ENCODE measurements at places on chromosomes 13 and 19.

GRCh38 chr13:46644816-46645215 lies 91.8 kb downstream of the LRCH1 start:
- DNase-seq = no peak

- DNase-seq = no peak
Observed at GRCh38 chr13:38856065-38856464, 134.6 kb downstream of the STOML3 start.

DNA sequence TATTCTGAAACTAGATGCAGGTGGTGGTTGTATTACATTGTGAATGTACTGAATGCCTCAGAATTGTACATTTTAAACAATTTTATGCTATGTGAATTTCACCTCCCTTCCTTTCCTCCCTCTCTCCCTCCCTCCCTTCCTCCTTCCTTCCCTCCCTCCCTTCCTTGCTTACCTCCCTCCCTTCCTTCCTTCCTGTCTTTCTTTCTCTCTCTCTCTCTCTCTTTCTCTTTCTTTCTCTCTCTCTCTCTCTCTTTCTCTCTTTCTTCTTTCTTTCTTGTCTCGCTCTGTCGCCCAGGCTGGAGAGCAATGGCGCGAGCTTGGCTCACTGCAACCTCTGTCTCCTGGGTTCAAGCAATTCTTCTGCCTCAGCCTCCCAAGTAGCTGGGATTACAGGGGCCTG lies 37.2 kb downstream of the IER2 start:
- DNase-seq = no peak

DNA sequence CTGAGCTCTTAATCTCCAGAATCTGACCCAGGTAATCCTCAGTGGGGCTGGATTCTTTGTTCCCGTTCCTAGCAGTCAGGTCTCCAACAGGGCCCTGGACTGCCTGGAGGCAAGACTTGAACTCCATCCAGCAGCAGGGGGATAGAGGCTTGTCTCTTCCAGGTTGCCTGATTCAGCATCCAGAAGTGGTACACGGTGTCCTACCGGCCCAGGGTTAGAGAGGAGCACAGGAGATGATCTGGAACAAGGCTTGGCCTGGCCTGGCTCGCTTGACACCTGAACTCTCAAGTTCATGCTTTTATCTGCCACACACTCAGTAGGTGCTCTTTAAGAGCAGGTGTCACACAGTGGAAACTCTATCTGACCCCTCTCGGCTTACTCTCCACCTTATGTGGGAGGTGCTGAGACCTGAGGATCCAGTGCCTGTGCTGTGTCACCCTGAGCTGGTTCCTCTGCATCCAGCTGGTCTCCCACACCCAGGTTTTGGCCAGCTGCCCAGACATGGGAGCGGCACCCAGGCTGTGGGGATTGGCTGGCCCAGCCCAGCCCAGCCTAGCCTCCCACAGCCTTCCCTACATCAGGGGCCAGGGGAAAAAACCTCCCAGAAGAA lies at the start of gene CYP4F3:
CYP4F3 (plus strand) TSS at position 604 of the 610 bp plus-strand sequence. CDS start 519 bp downstream, outside the sequence.
- DNase-seq = no peak

DNA sequence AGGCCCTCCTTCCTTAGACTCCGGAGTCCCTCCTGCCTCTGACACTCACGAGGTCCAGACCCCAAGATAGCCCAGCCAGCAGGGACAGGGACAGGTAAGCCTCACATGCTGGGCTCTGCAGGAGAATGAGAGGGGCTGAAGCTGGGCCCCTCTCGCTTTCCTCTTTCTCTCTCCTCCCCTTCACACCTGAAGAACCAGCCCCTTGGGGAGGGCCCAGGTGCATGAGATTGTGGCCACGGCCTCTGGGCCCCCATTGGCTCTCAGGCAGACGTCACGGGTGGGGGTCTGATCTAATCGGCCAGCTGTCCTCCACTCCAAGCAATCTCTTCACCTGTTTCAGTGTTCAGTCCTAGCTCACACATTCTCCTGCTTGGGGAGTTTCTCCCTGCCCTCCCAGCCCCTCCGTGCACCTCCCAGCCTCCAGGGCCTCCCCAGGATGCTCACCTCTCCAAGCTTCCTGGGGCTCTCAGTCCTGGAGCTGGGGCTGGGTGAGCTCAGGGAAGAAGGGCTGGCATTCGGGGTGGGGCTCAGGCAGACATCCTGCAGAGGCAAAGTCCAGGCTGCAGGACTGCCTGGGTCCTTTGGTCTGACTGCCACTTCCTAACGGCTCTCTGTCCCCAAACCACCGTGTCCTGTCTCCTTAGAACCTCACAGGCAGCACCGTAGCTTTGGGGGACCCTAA lies 2.8 kb downstream of the TMEM150B start:
- no peak for DNase-seq

Data from CMK (cell line).